ENCODE measurements at places on chromosomes 2 and 18. TPM values are rescaled to one million over a fixed set of nuclear protein-coding genes. Genes with fewer than 3 reads are reported as not detected.

The GPC1 gene
- 27.5 TPM for polyA plus RNA-seq

The ANTXR1 gene
- polyA plus RNA-seq: 1.7 TPM

The CENPA gene
- polyA plus RNA-seq: 0.23 TPM

The RGPD3 gene
- 0.16 TPM for polyA plus RNA-seq

The ACOXL gene
- 0.27 TPM for polyA plus RNA-seq

The EFHD1 gene
- polyA plus RNA-seq: 3.8 TPM

The CPS1 gene
- 0.92 TPM for polyA plus RNA-seq

The C2orf42 gene
- polyA plus RNA-seq: 4.5 TPM

The C1QL2 gene
- polyA plus RNA-seq: 0.15 TPM

The TRAPPC12 gene
- polyA plus RNA-seq: 82.9 TPM

The COL3A1 gene
- 10.8 TPM for polyA plus RNA-seq

The CHRND gene
- 0.07 TPM for polyA plus RNA-seq

The MYOM1 gene
- 18.2 TPM for polyA plus RNA-seq

The CD302 gene
- 12.0 TPM for polyA plus RNA-seq

The TMEM247 gene
- polyA plus RNA-seq: not detected

The LCT gene
- under 0.01 TPM for polyA plus RNA-seq

The GAL3ST2 gene
- not detected for polyA plus RNA-seq

The ATOH8 gene
- polyA plus RNA-seq: 8.9 TPM

The DOK1 gene
- 7.1 TPM for polyA plus RNA-seq

The EHBP1 gene
- 7.1 TPM for polyA plus RNA-seq

The DOCK10 gene
- 0.95 TPM for polyA plus RNA-seq

The MALL gene
- 2.5 TPM for polyA plus RNA-seq

The SERPINB3 gene
- polyA plus RNA-seq: 0.07 TPM

The SNED1 gene
- polyA plus RNA-seq: 12.9 TPM

The OTOF gene
- 0.19 TPM for polyA plus RNA-seq

The CCDC102B gene
- 0.99 TPM for polyA plus RNA-seq

Data from pancreas (tissue), 10 donors.